ENCODE measurements at places on chromosomes 13 and 19. TPM values are rescaled to one million over a fixed set of nuclear protein-coding genes. Genes with fewer than 3 reads are reported as not detected.

GRCh38 chr13:67001363-67001762 is 228.8 kb downstream of the PCDH9 start:
- no peak for DNase-seq

GRCh38 chr13:41565216-41565615 is 107.9 kb downstream of the RGCC start:
- DNase-seq = no peak

DNA sequence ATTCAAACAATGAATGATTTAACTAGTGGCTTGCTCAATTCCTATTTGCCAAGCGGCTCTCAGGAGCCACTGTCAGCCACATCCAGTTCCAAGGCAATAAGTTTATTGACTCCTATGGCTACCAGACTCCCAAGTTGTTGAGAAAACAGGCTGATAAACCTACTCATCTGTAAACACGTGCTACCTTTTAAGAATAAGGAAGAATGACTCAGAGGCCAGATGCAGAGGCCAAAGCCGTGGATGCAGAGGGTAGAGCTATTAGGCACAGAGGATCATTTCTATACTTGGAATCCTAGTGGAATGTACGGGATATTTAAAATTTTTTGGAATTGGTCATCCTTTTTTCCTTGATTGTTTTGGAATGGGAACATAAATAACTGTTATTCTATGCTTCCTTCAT is 1921.1 kb downstream of the OLFM4 start:
- no peak for DNase-seq

Gene GPR180
- 4.1 TPM for total RNA-seq

GRCh38 chr19:40413291-40413845 is at the start of gene PRX:
TSS of gene PRX (minus strand) at chr19:40413378. CDS start at chr19:40407932, 5,446 bp downstream.
- DNase-seq = no peak

GRCh38 chr19:3798137-3798536 is 12.0 kb upstream of the MATK start:
- DNase-seq = no peak

- no peak for DNase-seq
These were observed 122.6 kb upstream of the GJB6 start for GRCh38 chr13:20354722-20355121.

DNA sequence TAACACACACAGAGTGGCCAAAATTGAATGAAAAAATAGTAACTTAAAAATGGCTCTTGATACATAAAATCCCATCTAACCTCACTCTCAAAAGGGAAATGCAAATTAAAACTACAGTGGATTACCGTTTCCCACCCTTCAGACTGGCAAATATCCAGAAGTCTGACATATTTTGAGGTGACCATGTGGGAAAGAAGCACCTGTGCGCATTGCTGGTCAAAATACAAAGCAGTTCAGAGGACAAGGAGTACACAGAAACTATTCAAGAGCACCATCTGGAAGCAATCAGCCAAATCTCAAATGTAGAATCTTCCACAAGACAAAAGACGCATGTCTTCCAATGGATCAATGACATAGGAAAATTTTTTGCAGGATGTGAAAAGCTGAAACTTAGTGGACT is 23.2 kb downstream of the NALCN start:
- DNase-seq = no peak

DNA sequence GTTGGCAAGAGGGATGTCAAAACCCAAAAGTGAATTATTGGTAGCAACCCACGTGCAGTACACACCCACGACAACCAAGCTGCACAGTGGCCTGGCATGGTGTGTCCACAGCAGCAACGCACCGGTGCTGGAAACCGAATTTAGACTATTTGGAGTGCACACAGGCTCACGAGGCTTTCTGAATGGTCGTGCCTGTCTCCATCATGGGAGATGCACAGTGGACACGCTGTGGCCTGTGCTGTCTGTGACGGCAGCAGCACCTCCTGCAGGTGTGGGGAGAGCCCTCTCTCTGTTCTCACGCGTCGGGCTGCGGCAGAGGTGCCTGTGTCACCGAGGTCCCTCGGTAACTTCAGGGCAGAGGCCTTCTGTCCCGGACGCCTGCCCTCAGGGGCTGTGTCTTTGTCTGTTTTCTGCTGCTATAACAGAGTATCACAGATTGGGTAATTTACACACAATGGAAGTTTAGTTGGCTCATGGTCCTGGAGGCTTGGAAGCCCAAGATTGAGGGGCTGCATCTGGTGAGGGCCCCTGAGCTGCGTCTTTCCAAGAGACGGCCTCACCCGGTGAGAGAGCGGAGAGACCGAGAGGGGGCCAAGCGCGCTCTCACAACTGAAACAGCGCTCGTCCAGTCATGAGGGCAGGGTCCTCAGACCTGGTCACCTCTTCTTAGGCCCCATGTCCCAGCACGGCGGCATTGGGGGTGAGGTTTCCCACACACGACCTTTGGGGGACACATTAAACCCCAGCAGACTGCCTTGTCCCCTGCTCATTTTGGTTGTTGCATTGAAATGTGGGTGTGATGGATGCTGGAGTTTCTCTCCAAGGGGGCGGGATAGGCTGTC is 9.1 kb upstream of the MCF2L start:
- DNase-seq = no peak
